Spinal cord (tissue), 10 donors: ENCODE measurements at places on chromosomes 16 and 17.
A peak's percentile ranks its signal among the peaks of the same experiment; 100 is the strongest.

DNA sequence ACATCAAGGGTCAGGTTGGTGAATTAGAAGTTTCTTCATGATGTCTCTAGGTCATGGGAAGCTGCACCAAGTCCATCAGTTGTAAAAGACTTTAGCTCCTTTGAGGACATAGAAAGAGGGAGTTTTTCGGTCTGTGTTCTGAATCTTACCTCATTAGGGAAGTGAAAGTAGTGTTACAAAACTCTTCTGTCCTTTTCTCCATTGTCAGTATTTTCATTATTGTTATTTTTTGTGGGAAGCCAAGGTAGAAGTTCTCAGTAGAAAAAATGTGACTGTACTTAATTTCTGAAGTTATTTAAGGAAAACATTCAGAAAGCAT, 24.2 kb downstream of the MAP3K3 start:
- no peak for DNase-seq

DNA sequence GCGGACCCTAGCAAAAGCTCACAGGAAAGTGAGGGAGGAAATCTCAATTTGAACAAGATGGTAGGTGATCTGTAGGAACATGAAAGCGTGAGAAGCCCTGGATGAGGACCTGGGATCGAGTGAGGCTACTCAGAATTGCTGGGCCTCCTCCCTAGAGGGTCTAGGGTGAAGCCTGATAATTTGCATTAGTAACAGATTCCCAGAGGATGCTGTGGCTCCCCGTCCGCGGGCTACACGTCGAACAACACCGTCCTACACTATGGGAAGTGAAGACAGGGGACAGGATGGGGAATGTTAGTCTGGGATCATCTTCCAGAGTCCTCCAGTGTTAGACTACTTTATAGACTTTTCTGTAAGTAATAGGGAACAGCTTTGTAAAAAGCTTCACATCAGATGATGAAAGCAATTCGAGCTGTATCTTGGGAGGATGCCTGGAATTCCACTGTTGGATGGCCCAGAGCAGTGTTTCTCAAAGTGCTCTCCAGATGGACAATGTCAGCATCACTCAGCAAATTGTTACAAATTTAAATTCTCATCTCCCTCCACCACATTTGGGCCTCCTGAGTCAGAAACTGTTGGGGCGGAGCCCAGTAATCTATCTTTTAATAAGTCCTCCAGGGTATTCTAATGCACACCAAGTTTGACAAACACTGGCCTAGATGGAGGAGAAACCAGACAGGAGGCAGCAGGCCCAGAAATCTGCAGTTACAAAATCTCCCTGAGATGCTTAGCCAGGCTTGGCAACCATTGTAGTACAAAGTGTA, 6.5 kb downstream of the FNDC8 start:
- no peak for DNase-seq

GRCh38 chr17:36149296-36149820, 27.1 kb downstream of the TBC1D3B start:
- no peak for DNase-seq

- DNase-seq, result peak; percentile 74
Measured at GRCh38 chr16:80323187-80323807, 217.5 kb upstream of the DYNLRB2 start.

DNA sequence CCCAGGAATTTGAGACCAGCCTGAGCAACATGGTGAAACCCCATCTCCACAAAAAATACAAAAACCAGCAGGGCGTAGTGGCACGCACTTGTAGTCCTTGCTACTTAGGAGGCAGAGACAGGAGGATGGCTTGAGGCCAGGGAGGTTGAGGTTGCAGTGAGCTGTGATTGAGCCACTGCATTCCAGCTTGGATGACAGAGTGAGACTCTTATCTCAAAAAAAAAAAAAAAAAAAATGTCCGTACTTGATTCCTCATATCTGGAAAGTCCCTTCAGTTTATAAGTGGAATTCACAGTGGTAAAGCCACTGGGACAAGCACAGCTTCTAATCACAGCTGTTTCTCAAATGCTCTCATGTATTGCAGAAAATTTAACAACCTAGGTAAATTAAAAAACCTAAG, 78.6 kb upstream of the CREBBP start:
- no peak for DNase-seq

- DNase-seq, result no peak
Measured at GRCh38 chr17:83012868-83013778, 66.3 kb upstream of the METRNL start.

DNA sequence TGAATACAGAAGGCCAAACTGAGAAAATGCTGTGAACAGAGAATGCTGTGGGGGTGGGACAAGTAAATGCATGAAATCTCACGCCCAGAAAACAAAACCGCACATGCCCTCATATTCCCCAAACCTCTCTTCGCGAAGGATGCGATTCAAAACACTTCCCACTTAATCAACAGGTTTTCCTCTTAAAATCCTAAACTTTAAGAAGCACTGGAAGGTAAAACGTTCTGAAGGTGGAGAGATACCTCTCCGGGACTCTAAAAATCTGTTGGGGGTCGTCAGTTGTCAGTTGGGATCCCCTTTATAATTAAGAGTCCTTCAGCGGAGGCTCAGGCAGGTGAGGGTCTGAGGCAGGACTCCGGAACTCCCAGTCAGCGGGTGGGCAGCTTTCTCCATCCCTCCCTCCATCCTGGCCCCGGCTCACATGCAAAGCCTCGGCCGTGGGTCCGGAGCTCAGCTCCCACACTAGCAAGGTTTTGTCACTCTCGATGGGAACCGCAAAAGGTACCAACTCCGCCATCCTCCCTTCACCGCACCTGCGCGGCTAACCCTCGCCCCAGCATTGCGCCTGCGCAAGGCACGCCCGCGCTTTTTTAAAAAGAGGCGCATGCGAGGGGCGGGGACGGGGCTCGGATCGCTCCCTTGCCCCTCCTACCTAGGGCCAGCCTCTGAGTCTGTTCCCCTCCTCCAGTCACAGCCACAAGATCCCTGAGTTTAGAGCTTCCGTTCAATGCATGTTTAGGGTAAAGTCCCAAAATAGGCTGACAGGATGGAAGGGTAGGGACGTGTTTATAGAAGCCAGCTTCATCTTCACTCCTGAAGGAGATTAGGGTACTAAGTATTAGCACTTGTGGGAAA, at the start of gene RDM1:
Gene RDM1 (minus strand): TSS at position 563 of the 855 bp plus-strand sequence. CDS start 46 bp downstream, at position 517.
- DNase-seq, result no peak

DNA sequence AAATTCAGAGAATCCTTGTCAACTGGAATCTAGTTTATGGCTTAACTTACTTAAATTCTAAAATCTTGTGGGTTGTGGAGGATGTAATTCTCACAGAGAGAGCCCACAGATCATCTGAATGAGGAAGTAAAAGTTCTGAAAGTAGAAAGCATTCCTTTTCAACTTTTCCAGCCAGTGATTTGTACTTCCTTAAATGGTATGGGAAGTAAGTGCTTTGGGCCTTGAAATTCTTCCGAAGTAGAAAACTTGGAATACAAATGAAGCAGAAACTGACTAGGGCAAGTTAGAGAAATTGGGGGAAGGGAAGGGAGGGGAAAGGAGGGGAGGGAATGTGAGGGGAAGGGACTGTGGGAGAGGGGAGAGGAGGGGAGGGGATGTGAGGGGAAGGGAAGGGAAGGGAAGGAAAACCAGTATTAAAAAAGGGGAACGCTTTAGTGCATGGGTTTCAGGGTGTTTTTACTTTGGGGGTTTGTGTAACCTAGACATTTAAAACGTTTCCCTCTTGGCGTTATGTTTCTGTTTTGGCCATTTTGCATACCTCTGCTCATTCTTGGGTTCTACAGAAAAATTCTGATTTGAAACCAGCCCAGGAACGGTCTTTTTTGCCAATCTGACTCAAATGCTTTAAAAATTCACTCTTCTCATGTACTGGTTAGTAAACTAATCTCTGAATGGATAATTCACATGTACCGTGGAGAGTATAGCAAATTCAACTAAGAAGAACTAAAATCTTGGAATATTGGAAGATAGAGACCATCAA, 15.5 kb upstream of the SNTB2 start:
- DNase-seq, result no peak

GRCh38 chr16:71738855-71739254, 14.4 kb upstream of the PHLPP2 start:
- DNase-seq, result no peak

DNA sequence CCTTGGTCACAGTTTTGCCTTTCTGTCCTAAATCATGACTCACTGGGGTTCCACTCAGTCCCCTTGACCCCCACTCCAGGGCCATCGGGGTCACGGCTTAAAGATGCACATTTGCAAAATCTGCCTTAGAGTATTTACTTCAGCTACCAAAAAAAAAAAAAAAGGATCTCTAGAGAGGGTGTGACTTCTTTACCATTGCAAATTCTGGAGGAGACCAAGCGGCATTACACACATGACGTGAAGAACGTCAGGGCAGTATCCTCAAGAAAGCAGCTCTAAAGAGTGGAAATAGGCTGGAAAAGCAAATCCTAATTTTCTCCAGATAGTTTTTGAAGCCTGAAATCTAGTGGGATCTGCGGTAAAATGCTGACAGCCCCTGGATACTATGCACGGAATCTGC, 25.6 kb downstream of the SLC6A4 start:
- no peak for DNase-seq

DNA sequence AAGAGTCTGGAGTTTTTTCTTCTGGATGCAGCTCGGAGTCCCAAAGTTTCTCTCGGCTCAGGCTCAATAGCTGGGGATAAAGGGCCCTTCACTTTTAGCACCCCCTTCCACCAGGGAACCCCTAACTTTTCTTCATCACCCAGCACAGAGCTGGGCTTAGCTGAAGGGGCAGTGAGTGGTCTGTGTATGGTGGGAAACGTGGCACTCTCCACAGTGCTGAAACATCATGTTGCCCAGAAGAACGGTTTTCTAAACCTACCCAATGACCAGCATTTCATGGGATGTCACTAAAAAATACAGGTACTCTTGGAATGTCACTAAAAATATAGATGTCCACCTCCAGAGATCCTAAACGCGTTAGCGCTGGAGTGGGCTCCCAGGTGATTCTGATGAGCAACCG, 12.0 kb downstream of the ERN2 start:
- no peak for DNase-seq

DNA sequence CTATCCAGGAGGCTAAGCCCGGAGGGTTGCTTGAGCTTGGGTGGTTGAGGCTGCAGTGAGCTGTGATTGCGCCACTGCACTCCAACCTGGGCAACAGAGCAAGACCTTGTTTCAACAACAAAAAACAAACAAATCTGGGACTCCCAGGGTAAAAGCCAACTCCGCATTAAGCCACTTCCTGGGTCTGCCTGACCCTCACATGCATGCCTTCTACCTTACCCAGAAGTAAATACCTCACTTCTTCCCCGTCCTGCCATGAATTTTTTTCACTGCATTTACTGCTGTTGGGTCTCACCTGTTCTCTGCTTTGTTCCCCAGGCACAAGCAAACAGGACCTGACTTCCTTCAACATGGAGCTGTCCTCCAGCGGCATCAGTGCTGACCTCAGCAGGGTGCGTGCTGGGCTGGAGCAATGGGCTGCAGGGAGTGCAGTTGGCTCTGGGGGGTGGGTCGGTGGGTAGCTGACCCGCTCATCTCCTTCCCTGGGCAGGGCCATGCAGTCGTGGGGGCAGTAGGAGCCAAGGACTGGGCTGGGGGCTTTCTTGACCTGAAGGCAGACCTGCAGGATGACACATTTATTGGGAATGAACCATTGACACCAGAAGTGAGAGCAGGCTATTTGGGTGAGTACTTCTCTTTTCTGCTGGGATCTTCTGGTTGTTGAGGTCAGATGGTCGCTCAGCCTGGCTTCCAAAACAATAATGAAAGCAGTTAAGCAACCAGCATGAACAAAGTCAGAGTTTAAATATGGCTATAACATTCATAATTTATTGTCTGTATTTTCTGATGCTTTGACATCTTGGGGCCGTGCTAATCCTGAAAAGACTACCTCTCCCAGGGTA, 16.4 kb downstream of the ITGAL start:
- DNase-seq, result no peak
